ENCODE measurements at places on chromosomes 16 and 17. TPM values are rescaled to one million over a fixed set of nuclear protein-coding genes. Genes with fewer than 3 reads are reported as not detected.

Gene LITAFD
- total RNA-seq = not detected

Gene RHBDL3
- total RNA-seq = not detected

Gene KCNJ18
- not detected for total RNA-seq

Gene PGAP6
- total RNA-seq = 25.7 TPM

Gene GH1
- total RNA-seq = not detected

Gene CRK
- total RNA-seq = 76.5 TPM

Gene NPIPA3
- total RNA-seq = 0.70 TPM

Gene TAC4
- total RNA-seq = not detected

Gene EVPLL
- not detected for total RNA-seq

Gene LRRC75A
- total RNA-seq = not detected

Gene CES3
- 0.99 TPM for total RNA-seq

Gene HAP1
- total RNA-seq = 1.3 TPM

Gene HBA1
- not detected for total RNA-seq

Gene KRTAP16-1
- total RNA-seq = not detected

Gene EXOC3L1
- 0.08 TPM for total RNA-seq

Gene ELOB
- 386 TPM for total RNA-seq

Gene TEKT1
- not detected for total RNA-seq

Gene TMEM132E
- total RNA-seq = not detected
